SIG-M5 (cell line): ENCODE measurements at places on chromosomes 2 and 18.

GRCh38 chr2:134611316-134611715 is 107.5 kb downstream of the TMEM163 start:
- no peak for DNase-seq

- DNase-seq, result no peak
These were observed 53.2 kb downstream of the NEMP2 start for GRCh38 chr2:190481339-190481738.

- DNase-seq, result no peak
These were observed 103.3 kb downstream of the TMEM18 start for GRCh38 chr2:573805-574392.

GRCh38 chr2:176445956-176446355 is 176.7 kb downstream of the MTX2 start:
- no peak for DNase-seq

- no peak for DNase-seq
These were observed 40.5 kb downstream of the IRS1 start for GRCh38 chr2:226758921-226759640.

DNA sequence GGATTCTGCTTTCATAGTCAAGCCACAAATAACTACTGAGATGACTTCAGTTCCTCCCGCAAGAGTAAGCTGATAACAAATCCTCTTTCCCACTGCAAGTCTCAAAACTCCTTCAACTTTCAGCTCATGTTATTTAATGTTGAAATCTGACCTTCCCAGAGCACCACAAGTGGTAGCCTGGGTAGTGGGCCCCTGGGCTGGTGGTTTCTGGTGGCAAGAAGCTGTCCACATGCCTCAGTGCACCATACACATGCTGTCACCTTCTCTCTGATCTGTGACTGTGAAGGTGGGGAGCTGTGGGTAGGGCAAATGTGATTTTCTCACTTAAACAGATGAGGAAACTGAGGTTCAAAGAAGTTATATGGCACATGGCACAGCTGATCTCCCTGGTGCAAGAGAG is 246.1 kb upstream of the EPAS1 start:
- no peak for DNase-seq

GRCh38 chr2:34419856-34420255 is 820.8 kb upstream of the FAM98A start:
- no peak for DNase-seq

DNA sequence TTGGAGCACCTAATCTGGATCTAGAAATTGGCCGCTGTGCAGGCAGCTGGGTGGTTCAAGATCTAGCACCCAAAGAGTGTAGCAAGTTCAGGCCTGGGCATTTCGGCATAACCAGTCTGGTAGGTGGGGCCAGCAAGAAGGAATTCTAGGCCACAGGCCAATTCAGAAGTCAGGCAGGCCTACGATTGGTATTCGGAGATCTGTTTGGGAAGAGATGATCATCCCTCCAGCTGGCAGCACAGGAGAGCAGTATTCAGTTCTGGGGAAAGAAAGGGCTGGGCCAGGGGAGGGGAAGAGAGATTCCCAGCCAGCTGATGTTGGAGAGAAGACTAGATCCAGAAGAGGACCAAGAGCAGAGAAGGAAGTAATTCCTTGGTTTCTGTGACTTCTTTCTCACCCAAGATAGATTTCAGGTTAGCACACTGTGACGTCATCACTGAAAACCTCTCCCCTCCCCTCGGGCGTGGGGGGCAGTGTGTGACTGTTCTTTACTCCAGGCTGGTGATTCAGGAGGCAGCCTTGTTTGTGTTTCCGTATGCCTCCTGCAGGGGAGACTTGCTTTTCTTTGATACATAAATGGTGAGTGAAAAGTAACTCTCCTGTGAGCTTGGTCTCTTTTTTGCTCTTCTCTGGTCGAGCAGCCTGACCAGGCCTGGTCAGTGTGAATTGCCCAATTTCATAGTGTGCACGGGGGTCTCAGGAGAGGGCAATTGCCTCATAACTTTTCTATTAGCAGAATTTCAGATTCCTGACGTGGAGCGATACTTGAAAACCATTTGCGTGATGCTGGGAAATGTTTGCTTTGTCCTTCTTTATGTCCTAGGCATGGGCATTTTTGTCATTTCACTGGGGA is 61.1 kb downstream of the MEIS1 start:
- no peak for DNase-seq

GRCh38 chr2:8790739-8791162 is 46.7 kb downstream of the KIDINS220 start:
- DNase-seq, result no peak

- no peak for DNase-seq
These were observed 237.0 kb downstream of the HDAC4 start for GRCh38 chr2:239163688-239164334.

GRCh38 chr2:106284255-106284654 is 90.2 kb upstream of the UXS1 start:
- no peak for DNase-seq
